ENCODE measurements at places on chromosomes 6 and 20.

DNA sequence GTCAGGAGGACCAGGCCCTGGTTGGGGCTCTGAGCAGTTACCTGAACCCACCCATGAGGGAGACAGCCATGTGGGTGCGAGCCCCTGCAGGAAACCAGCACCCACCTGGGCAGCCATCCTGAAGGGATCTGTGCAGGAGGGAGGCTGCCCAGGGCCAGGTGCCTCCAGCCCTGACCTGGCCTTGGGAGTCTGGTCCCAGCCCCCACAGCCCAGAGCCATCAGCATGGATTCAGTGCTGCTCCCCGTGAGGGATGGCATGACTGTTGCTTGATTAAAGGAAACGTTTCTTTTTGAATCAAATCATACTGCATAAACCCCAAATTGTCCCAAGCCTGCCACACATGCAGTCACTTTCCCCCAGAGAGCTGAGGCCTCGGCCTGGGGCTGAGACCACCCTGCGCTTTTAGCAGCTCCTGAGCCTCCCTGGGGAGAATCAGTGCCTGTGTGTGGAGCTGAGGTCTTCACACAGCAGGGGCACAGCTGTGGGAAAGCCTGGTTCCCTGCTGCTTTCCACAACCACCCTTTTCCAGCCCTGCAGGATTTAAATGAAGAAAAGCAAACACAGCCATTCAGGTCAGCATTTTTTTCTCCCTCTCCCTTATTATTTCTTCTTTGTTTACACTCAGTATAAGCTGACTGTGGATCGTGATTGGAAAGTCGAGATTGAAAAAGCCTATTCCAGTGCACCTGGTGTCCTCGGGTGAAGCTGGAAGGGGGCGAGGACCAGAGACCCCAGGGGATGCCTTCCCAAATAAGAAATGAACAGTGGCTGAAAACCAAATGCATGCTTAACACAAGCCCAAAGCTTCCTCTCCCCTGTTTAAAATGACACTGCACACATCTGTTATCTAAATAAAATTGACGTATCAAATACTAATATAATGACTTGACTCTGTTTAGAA lies 283.9 kb downstream of the SMOC2 start:
- DNase-seq = no peak

GRCh38 chr6:105746130-105746505 lies 340.0 kb upstream of the PRDM1 start:
- DNase-seq = no peak

- DNase-seq = no peak
Observed at GRCh38 chr6:38305995-38306681, 333.6 kb downstream of the BTBD9 start.

DNA sequence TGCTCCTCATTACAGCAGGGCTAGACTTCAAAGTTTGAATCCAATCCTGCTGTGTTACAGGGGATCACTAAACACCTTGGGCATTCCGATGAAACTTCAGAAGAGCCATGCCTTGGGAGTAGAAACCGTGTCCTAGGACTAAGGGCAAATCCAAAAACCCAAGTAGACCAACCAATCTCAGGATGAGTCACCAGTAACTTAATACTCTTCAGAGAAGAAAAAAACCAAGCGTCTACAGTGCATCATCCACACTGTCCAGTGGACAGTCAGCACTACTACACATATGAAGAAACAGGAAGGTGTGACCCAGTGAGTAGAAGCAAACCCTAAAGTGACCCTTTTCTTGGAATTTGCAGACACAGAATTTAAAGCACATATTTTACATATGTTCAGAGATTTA lies 39.5 kb upstream of the VAPB start:
- DNase-seq = peak; percentile 78

DNA sequence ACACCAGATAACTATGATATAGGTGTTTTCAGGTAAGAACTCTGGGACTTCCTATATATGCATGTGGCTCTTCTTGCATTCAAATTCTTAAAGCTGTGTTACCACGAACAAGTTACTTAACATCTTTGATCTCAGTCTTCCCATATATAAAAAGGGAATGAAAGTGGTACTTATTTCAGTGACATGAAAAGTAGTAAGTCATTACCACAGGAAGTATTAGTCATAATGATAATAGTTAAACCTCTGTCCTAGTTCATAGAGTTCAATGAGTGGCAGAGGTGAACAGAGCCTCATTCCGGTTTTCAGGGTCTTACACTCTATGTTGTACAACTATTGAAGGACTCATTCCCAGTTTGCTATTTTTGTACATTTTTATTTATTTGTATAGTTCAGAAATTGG lies 237.0 kb downstream of the NKAIN2 start:
- DNase-seq = no peak

- DNase-seq = no peak
Observed at GRCh38 chr6:80210618-80211017, 104.1 kb downstream of the BCKDHB start.

DNA sequence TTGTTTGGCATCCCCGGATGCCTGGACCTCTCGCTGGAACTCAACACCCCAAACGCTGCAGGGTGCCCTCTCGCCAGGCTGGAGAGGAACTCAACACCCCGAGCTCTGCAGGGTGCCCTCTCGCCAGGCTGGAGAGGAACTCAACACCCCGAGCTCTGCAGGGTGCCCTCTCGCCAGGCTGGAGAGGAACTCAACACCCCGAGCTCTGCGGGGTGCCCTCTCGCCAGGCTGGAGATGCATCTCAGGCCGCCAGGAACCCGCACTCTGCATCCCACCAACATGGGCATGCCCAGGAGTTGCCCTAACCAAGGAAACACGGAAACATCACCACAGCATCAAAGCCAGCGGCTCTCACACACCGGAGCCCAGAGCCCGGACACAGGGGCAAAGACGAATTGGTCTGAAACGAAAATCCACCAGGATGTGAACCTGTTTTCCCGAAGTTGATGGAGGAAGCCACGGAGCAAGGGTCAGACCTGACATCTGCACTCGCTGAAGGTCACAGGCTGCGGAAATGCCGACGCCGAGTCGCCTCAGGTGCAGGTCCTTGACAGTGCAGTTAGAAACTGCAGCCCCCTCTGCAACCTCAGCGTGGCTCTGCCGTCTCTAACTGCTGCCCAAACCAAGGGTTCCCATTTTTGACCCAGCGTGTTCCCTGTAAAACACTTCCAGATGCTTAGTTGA lies 37.5 kb downstream of the DLL1 start:
- DNase-seq = no peak

DNA sequence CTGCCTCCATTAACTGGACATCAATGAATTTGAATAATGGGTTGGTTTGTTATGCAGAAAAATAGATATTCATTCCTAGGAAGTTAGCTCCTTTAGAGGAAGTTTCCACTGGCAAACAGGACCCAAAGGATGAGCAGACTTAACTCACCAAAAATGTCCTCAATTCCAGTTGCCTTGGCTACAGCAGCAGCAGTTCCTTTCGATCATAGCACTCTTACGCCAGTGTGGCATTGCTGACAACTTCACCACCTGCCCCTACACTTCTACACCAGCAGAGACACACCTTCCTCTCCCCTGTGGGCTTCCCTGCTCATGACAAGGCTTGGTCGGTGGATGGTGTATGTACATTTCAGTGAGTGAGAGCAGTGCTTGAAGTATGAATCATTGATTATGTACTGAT lies 532.8 kb downstream of the QKI start:
- DNase-seq = no peak
